Activated naive CD4-positive, alpha-beta T cell treated with anti-CD3 and anti-CD28 coated beads, Interleukin-2, amount 50 U/mL, for 72 hours (primary cell): ENCODE measurements at places on chromosomes 7 and 10.

DNA sequence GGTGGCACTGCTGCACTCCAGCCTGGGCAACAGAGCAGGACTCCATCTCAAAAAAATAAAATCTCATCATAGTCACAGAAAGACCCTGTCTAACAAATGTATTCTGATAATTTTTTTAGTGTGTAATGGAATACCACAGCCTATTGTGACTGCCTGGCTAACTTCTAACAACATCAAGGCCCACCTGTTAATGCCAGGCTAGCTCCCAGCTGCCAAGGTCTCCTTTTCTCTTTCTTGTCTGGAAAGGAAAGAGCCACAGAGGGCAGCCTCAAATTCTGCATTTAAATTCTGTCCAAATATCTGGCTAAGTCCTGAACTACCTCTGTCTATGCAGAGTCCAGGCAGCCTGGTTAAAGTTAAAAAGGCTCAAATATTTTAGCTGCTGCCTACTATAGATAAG is 700.9 kb downstream of the MAGI2 start:
- DNase-seq = no peak

- no peak for DNase-seq
These were observed 25.4 kb downstream of the TLL2 start for GRCh38 chr10:96488161-96488935.

DNA sequence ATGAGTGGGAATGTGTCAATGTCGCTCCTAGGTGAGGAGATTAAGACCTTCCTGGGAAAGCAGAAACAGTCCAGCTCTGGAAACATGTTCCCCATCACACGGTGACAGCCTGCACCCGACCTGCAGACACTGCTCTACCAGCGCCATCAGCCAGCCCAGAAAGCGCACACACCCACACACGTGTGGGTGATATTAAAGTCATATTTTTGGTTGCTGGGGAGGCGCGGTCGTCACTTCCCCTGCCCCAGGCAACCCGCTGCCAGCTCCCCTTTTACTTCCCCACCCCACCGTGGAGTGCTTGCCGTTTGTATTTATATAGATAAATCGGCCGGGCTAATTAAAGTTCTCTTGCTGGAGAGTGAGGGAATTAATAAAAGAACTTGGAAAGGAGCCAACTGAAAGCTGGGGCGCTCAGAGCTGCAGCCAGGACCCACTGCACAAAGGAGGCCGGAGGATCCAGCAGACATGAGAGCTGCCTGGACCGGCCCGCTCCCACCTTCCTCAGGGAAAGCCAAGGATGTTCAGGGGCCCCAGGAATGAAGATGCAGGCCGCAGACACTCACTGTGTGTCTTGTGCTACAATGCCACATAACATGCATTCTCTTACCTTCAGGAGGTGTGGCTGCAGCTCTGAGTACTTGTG is 145.2 kb upstream of the UNC5B start:
- no peak for DNase-seq

- DNase-seq = no peak
These were observed 282.1 kb downstream of the KCND2 start for GRCh38 chr7:120554960-120555571.

DNA sequence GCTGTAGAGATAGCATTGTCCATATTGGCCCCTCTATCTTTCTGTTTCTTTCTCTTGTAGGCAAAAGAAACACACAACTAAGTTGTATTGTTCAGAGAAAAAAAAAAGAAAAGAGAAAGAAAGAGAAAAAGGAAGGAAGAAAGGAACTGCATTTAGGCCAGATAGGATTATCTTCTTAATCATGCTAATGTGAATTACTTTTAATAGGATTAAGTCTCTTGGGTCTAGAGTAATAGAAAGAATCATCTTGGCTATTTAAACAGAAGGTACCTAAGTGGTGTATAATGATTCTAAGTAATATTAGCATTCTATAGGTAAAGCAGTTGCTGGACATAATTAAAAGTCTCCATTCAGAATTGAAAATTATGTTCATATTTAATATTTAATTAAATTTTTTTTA is 42.2 kb downstream of the GPR85 start:
- no peak for DNase-seq

DNA sequence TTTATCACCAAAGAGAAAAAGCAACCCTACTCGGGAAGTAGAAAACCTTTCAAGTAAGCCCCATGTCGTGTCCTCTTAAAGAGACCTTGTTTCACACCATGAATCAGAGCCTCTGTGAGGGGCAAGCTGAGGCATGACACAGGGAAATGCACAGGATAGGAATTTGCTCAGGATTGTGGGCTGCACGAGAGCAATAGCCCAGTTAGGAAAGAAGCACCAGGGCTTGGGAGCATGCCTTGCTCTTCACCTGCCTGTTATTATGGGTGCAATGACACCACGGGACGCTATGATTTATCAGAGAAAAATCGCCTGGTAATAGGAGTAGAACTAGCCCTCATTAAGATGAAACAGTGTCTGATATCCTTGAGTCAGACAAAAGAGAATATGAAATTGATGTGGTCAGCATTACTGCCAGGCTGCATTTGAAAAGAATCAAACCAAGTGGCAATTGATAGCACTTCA is 562.9 kb upstream of the NRP1 start:
- DNase-seq = no peak

DNA sequence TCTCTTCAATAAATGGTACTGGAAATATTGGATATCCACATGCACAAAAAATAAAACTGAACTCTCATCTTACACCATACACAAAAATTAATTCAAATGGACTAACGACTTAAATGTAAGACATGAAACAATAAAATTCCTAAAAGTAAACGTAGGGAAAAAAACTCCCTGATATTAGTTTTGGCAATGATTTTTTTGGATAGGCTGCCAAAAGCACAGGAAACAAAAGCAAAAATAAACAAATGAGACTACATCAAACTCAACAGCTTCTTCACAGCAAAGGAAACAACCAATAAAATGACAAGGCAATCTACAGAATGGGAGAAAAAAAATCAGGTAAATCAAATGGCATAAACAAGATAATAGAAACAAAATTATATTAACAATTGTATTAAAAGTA is 65.7 kb downstream of the ORC5 start:
- DNase-seq = no peak

DNA sequence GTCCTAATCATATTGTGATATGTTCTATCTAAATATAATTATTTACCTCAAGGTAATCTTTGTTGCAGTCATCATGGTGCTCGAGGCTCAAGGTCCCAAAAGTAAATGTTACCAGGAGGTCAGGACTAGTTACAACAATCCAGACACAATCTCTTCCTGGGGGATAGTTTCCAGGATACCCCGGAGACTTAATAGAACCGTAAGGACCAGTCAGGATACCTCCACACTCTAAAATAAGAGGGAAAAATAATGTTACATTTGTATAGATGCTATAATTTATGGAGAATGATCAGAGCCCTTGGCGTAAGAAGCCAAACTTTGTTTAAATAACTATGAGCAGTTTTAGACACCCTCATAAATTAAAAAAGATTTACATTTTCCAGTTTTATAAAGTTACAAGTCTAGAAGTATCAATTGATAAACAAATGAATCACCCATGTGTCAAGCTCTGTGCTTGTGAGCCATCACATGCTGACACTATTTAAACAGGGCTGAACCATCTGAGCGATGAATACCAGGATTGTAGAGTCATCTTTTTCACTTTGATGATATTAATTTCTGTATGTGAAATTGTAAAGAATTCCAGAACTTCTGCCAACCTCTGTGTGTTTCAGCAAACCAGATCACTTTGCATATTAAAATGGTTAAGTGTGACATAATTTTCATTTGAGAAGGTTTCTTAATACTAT is 41.3 kb downstream of the CUBN start:
- no peak for DNase-seq

GRCh38 chr7:83550100-83550499 is 98.8 kb downstream of the SEMA3E start:
- no peak for DNase-seq

DNA sequence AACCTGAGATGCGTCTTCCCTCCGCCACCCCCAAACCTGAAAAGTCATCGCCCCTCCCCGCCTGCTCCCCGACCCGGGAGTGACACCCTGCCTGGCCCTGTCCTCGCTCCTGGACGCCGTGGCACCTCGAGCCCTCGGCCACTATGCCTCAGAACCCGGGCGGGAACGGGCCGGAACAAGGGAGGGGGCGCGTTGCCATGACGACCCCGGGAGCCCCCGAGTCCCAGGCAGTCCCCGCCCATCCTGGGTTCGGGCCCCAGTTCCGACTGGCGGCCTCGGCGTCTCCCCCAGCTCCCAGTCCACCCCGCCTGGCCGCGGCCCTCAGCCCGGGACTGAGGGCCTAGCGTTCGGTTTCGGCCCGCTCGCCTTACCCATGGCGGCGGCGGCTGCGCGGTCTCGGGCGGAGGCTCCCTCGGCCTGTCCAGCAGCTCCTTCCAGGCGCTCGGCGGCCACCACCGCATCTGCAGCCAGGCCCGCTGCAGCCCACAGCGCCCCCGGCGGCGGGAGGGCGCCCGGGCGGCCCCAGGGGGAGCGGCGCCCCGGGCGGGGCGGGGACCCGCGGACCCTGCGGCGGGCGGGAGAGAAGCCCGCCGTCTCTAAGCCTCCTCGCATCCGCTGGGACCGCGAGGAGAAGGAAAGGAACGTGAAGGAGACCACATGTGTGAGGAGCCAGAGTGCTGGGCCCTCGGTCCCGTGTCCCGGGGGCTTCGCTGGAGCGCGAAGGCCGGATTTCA is at the start of gene RUFY2:
TSS of gene RUFY2 (minus strand) at position 463 of the 734 bp plus-strand sequence. CDS start at position 375, 88 bp downstream.
- peak; percentile 86 for DNase-seq

GRCh38 chr7:2855386-2855785 is 11.3 kb upstream of the GNA12 start:
- DNase-seq = no peak

DNA sequence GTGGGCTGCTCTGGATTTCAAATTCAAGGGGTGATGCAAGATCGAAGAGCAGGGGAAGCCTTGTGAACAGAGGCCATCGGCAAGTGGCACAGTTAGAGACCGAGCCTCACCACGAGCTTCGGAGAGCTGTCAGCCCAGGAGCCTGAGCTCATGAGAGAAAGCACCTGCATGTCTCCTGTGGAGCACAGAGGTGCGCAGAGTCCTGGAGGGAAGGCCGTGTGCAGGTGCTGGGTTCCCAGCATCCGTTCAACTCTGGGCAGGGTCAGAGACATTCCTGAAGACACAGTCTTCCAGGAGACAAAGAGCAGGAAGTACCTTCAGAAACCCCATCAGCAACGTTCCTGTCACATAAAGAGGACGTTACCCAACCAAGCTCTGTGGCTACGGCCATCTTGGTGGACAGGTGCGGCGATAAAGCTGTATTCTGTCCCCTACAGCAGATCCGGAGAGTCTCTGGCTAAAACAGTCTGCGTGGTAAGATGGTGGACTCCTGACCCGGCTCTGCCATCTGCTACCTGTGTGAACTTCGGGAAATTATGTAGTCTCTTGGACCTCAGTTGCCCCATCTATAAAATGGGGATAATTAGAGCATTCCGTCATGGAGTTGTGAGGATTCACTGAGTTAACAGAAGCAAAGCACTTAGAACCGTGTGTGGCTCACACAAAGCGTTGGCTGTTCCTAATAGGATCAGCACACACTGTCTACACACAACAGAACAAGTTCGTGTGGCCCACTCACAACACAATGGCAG is 40.6 kb downstream of the NOD1 start:
- no peak for DNase-seq

- no peak for DNase-seq
These were observed 69.4 kb downstream of the ARMH3 start for GRCh38 chr10:101986624-101986971.
